Hematopoietic multipotent progenitor cell treated with erythropoietin and hydrocortisone succinate and interleukin-3 and kit ligand, for 4 days (in vitro differentiated cells): ENCODE measurements at places on chromosomes 5 and 9.

GRCh38 chr9:24051587-24051986, 225.5 kb upstream of the ELAVL2 start:
- DNase-seq, result no peak

DNA sequence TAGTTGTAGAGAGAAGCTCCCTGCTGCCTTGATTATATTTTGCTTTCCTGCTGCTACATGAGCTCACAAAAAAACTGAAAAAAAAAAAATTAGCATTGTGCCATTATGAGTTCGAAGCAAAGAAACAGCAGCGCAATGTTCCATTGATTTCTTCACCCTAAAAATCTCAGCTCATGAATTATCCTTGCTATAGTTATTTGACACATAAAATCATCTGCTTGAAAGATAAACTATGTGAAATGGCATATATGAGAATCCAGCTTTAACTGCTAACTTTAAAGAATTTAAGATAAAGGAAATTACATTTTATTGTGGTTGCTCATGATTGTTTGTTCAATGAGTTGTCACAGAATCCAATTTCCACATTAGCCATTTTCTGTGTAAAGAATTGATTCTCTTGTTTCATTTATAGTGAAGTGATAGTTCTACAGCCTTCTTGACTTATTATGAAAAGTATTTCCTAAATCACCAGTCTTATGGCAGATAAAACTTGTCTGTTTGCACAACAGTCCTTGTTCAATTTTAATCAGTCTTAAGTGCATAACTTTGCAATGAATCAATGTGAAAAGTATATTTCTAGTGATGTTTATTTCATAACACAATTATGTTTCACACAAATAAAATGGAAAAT, 1275.0 kb upstream of the CDH9 start:
- no peak for DNase-seq

GRCh38 chr5:142819825-142820224, 49.6 kb downstream of the ARHGAP26 start:
- DNase-seq, result no peak

DNA sequence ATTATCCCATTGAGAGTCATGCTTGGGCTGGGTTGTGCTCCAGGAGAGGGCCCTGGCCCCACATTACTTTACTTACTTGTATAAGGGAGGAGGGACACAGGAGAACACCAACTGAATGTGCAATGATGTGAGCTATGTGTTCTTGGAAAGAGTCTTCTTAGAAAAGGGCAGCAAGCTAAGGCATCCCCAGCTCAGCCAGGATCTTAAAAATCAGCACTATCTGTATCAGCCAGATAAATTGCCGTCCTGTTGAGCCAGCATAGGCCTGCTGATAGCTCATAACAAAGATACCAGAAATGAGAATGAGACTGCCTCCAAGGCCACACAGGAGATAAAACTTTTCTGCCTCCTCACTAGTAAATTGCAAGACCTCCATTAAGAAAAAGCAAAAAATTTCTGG, 357.5 kb downstream of the CAAP1 start:
- peak; percentile 23 for DNase-seq

GRCh38 chr5:157486221-157486681, 26.2 kb downstream of the NIPAL4 start:
- no peak for DNase-seq

DNA sequence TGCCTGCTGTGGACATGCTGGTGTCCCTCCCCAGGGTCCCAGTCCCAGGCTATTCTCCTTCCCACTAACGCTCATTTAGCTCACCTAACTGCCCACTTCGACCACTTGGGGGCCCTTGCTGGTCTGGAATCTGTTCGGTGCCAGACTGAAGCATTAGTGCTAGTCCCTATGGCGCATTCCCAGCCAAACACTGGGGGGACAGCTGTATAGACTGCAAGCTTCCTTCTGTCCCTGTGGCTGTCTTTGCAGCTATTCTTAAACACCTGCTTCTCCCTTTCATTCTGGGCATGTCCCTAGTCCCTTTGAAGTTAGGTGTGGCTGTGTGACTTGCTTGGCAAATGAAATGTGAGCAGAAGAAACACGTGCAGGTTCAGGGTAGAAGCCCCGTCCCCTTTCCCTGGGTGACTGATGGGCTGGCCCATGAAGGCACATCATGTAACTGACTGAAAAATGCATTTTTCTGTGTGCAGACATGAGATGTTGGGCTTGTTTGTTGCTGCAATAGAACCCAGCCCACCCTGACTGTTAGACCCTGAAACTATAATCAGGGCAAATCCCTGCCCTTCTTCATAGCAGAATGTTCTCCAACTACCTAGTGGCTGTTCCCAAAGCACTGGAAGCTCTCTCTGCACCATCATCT, 134.4 kb downstream of the BARX1 start:
- no peak for DNase-seq

DNA sequence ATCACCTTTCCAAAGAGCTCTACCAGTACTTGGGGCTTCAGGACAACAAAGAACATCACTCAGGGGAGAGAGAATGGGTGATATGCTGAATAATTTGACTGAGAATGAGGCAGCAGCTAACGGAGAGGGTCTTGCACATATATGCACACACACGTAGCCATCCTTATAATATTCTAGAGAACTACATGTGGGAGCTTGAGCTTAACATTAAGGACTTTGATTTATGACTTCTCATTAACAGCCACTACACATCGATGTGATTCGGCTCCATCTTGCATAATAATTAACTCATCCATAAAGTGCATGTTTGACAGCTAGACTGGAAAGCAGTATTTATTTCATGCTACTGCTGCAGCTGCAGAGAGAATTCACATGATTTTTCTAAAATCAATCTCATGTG, 163.4 kb downstream of the RAB3C start:
- no peak for DNase-seq

DNA sequence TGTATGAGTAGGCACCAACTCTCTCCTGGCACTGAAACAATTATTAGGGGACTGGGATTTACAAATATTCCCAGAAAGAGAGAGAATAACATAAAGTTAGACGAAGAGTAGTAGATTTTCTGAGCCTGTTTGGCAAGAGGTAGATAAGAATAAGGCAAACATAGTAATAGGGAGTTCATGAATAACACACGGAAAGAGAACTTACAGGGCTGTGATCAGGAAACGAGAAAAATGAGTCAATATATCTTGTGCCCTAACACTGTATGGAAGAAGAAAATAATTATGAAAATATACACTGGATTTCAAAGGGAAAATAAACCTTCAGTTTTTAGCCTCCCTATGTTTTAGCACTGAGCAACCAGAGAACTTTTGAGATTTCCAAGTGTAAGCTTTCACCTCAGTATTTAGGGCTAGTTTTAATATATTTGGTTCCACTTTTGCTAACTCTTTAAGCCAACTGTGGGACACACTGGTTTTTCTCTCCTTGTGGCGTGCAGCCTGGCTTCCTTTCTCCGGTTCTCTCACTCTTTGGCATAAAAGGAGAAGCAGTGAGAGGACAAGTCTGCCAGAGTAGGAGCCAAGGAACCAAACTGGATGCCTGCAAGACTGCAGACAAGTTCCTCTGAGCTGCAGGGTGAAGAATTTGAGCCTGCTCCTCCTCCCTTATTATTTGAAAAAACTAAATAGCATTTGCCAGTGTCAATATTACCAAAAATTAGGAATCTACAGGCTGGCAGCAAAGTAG, 6.6 kb upstream of the KCNN2 start:
- DNase-seq, result no peak

- DNase-seq, result no peak
Measured at GRCh38 chr5:167783145-167783817, 508.2 kb upstream of the WWC1 start.

DNA sequence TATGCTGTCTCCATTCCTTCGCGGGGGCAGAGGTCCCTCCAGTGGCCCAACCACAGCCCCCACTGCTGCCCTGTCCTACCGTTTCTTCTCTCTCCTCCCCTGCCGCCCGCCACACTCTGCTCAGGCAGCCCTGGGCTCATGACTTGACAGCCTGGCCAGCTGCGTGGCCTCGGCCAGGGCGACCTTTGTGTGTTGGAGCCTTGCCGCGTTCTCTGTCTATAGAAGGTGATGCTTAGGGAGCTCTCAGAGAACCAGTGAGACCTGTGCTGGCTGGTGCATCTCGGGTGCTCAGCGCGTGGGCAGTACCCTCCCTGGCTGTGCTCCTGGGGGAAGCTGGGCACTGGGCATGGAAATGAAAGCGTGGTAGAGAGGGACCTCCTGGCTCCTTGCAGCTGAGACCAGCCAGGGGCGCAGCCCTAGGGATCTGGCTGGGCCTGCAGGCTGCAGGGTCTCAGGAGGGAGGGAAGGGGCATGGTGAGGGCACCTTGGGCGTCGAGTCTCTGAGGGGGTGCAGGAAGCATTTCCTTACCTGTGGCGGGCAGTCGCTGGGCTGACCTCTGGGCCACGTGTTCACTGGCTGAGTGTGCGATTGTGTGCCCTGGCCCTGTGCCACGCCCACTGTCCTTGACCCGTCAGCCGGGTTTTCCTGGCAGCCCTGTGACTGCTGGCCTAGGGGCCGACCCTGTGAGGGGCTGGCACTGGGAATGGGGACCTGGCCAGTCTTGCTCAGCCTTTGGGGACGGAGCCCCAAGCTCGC, 50.3 kb downstream of the RXRA start:
- no peak for DNase-seq

- DNase-seq, result no peak
Measured at GRCh38 chr9:95283673-95284072, 33.8 kb downstream of the FANCC start.

GRCh38 chr5:56147659-56148230, 85.4 kb downstream of the ANKRD55 start:
- peak; percentile 49 for DNase-seq
